ENCODE measurements at places on chromosomes 2 and 18. TPM values are rescaled to one million over a fixed set of nuclear protein-coding genes. Genes with fewer than 3 reads are reported as not detected.

DNA sequence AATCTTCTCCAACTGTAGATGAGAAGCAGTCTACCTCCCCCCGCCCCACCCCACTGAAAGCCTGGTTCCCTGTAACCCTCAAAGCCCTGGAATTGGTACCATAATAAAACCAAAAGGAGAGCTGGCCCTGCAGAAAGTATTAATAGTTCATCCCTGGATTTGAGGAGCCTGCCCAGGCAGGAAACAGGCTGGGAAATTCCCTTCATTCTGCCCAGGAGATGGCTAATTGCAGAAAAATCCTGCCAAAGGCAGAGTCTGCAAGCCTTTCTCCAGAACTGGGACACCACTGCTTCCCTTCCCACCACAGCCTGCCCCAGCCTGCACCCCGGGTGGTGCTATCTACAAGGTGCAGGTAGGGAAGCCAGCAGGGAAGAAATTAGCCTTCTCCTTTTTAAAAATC lies 16.3 kb downstream of the GKN2 start:
- DNase-seq, result no peak

Gene NLRC4
- not detected for total RNA-seq

DNA sequence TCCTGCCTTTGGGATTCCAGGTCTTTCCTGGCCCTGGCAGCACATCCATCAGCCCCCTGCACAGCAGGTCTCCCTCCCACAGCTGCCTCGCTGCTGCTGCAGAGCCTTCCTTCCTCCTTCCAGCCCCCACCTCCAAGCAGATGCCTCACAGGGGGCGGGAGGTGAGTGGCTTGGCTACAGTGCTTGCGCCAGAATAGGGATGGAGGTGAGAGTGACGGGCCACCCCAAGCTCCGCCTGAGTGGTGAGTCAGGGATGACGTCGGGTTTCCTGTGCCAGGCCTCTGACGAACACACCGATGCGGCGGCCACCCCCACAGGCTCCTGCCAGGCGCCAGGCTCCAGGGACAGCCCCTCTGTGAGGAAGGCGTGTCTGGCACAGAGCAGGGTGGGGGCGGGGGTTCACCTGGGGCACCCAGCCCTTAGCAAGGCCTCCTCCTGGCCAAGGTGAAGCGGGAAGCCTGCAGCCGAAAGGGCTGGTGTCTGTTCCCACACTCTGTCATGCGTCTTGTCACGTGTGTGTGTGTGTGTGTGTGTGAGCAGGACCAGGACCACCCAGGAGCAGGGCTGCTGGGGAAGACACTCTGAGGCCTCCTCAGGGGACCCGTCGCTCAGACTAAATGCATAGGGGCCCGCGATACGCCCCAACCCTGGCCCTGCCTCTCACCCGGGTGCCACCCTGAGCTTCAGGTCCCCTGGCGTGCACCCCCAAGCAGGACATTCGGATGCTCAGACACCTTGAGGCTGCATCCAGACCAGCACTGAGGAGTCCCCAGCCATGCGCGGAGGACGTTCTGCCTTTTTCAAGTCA lies 3.4 kb upstream of the DUSP2 start:
- DNase-seq, result no peak

- no peak for DNase-seq
Observed at GRCh38 chr2:138275881-138276280, 225.7 kb upstream of the SPOPL start.

DNA sequence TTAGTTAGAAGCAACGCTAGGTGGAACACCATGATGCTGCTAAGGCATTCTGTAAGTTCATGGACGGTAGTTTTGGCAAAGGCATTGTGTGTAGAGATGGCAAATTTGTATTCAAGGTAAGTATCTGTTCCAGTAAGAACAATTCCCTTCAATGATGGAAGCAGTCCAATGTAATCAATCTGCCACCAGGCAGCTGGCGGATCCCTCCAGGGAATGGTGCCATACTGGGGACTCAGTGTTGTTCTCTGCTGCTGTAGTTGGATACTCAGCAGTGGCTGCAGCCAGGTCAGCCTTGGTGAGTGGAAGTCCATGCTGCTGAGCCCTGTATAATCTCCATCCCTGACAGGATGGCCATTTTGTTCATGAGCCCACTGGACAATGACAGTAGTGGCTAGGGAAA lies 62.8 kb downstream of the ARL6IP6 start:
- no peak for DNase-seq

DNA sequence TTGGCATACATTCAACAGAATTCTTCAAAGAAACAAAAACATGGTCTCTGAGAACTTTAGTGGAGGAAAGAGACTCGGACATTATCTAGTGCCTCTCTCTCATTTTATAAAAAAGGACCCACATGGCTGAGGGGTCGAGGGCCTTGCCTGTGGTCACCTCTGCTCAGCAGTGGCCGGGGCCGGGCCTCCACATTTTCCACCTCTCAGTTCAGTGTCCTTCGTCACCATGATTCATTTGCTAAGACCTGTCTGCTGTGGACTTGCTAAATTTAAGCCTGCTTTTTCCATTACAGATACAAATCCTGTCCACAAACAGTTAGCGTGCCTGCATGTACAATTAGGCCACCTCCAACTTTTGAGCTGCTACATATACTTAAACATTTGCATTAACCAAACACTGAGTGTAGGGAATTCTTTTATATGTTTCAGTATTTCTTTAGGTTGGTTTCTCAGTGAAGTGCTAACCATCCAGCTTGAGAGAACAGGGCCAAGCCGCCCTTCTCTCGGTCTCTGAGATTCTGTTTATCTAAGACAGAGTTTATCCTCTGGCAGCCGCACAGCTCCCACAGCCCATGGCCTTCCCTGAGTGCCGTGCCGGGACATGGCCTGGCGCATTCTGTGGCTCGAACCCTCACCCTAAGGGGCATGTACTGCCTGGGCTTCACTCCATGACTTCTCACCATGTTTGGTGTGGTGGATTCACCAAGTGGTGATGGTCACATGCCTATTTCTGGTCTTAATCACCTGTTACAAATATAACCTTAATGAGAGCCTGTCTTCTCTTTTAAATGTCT lies 46.2 kb downstream of the COA5 start:
- no peak for DNase-seq

- DNase-seq, result no peak
Observed at GRCh38 chr2:113973810-113974209, 83.9 kb downstream of the ACTR3 start.

DNA sequence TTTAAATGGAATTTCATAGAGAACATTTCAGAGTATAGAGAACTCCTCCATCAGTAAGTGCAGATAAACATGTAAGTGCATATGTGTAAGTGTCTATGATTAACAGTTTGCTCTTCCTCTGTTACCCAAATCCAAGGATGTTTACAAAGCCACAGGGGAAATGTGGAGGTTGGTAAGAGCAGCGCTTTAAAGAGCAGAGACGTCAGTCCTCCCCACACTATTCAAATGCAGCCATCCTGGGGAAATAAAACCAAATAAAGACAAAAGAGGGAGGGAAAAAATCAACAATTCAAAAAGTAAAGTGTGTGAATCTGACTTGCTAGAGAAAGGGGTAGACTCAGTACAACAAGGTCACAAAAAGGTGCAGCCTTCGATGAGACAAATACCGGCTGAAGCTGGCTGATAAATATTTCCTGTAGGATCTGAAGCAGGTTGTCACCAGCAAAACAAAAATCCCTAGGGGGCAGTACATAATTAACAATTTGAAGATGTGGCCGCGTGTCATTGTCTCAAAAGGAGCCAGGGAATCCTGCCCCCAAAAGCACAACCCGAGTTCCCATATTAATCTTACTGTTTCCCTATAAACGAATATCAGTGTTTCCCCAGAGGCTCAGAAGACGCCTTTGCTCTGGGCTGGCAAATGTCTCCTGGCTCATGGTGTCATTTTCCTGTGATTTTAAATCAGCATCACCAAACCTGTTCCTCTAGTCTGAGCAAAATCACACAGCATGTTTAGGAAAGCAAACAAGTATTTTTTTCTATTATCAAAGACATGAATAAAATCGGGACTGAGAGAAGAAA lies 216.5 kb downstream of the CDCA7 start:
- no peak for DNase-seq

DNA sequence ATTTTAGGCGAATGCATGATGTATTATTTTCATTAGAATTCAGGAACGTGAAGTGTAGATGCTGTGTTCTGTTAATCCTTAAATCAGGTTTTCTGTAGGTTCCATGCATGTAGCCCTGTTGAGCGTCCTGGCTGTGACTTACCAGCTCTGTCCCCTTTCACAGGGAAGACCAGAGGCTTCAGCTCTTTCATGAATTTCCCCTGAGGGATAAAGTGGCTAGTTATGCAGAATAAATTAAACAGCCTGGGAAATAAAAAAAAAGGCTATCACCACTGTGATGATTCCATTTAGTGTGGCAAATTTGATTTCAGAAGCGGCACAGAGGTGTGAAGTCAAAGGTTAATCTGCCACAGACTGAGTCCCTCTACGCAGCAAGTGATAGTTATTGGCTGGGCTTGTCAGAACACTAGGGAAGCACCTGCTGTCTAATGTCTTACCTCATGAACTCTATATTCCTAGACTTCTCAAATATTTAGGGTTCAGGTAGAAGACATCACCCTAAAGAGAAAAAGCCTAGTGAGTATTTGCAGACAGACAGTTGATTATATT lies 61.6 kb upstream of the LINC00305 start:
- DNase-seq, result no peak

Gene AFF3
- 29.2 TPM for total RNA-seq

DNA sequence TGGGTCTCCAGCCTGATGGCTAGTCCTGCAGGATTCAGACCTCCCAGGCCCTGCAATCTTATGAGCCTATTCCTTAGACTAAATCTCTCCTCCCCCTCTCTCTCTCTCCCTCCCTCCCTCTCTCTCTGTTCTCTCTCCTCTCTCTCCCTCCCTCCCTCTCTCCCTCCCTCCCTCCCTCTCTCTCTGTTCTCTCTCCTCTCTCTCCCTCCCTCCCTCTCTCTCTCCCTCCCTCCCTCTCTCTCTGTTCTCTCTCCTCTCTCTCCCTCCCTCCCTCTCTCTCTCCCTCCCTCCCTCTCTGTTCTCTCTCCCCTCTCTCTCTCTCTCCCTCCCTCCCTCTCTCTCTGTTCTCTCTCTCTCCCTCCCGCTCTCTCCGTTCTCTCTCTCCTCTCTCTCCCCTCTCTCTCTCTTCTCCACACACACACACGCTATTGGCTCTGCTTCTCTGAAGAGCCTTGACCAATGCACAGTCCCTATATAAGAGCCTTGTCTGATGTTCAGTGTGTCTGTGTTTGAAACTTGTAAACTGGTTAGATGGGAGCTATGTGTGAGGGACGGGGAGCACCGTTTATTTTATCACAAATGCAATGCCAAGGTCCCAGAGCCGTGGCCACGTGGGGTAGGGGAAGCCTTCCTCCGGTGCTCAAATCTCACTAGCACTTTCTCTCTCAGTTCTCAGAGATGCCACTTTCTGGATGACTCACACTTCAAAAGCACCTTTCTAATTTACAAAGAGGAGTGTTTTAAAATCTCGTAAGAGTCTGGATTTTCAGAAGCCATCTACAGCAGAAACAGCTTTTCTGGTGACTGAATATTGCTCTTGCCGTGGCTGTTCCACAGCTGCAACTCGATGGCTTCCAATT lies 9.4 kb upstream of the PRLH start:
- no peak for DNase-seq

- peak; percentile 7 for DNase-seq
Observed at GRCh38 chr18:76410660-76411417, 84.2 kb downstream of the ZNF516 start.

GRCh38 chr2:133421516-133422324 lies 146.5 kb downstream of the NCKAP5 start:
- no peak for DNase-seq

Gene ABHD1
- 0.12 TPM for total RNA-seq

Gene NOL4
- total RNA-seq, result 8.9 TPM

Gene TXNDC2
- not detected for total RNA-seq

- peak; percentile 56 for DNase-seq
Observed at GRCh38 chr18:47752796-47753645, 177.4 kb downstream of the SMAD2 start.

Gene C2orf74
- total RNA-seq, result 13.1 TPM

DNA sequence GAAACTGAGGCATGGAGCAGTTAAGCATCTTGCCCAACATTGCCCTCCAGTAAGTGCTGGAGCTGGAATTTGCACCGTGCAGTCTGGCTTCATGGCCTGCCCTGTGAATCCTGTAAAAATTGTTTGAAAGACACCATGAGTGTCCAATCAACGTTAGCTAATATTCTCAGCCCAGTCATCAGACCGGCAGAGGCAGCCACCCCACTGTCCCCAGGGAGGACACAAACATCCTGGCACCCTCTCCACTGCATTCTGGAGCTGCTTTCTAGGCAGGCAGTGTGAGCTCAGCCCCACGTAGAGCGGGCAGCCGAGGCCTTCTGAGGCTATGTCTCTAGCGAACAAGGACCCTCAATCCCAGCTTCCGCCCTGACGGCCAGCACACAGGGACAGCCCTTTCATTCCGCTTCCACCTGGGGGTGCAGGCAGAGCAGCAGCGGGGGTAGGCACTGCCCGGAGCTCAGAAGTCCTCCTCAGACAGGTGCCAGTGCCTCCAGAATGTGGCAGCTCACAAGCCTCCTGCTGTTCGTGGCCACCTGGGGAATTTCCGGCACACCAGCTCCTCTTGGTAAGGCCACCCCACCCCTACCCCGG lies 1.3 kb downstream of the PROC start:
- DNase-seq, result peak; percentile 60

GRCh38 chr2:186442885-186443284 lies 43.2 kb upstream of the ZC3H15 start:
- no peak for DNase-seq

DNA sequence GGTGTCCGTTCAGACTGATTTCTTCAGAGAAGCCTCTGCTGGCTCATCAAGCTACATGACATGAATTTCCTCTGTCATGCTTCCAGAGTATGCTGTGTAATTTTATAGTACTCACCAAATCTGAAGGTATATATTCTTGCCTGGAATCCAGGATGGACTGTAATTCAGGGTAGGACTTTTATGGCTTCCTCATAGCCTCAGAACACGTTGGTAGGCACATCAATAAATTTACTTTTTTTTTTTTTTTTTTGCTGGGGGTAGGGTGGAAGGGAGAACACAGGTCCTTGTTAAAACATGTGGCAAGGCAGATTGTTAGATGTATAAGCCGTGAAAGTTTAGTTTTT lies 34.4 kb downstream of the MTA3 start:
- DNase-seq, result no peak

DNA sequence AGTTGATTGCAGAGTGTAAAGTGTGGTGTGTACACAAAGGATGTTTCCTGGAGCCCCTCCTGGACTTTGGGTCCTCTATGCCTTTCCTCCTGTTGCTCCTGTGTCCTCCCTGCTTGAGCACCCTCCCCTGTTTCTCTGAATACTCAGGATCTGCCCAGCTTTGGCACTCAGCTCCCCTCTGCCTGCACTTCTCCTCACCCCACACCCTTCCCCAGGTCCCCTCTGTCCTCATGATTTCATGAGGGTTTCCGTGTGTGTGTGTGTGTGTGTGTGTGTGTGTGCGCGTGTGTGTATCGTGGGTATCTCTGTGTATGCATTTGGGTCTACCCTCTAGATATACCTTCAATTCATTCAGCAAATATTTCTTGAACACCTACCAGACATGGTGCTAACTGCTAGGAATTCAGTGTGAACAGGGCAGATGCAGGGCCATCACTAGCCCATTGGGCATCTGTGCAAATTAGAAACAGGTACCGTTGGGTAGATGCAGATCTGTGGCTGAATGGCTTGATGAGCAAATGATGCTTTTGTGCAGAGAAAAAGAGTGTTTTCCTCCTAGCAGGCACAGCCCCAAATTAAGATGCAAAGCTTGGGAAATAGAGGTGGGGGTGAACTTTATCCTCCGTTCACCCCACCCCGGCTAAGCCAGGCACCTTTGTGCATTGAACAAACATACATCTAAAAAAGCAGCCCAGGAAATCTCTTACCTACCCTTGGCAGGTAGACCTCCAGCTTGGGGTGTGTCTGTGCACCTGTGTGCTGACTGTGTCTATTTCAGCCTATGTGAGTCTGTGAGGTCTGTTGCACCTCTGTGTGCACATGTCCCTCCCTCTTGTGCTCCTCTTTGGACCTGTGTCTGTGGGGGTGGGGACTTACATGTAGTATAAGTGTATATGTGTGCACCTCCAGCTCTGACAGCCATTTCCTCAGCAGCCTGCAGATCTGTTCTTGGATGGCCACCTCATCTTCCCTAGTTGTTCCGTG lies 60.0 kb upstream of the EPAS1 start:
- DNase-seq, result no peak

Measured in type B pancreatic cell (in vitro differentiated cells).